CD4-positive, CD25-positive, alpha-beta regulatory T cell (primary cell): ENCODE measurements at places on chromosomes 4 and X. TPM values are rescaled to one million over a fixed set of nuclear protein-coding genes. Genes with fewer than 3 reads are reported as not detected.

PNMA5 gene
- 0.37 TPM for total RNA-seq

- no peak overlapping the region for H3K27ac ChIP-seq
- no peaks in the 10 kb centered on the region for H3K27me3 ChIP-seq
- no peaks in the 10 kb centered on the region for H3K36me3 ChIP-seq
- no peaks in the 10 kb centered on the region for H3K4me1 ChIP-seq
These were observed 13.7 kb upstream of the AREG start for GRCh38 chr4:74431113-74431826.

DNA sequence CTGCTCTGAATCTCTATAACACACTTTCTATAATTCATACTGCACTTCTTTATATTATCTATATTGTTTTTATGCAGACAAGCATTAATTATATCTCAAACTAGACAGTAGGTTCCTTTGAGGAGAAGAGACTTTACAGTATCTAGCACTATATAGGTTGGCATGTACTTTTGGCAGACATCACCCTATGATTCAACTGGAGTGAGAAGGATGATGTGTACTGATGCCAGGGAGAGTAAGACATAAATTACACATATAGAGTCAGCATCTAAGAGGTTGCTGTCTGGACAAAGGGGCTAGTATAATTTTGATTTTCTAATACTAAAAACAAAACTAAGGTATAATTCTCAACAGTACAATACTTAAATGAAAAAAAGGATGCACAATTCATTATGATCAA is 5.1 kb upstream of the RBM41 start:
- no peak for DNase-seq
- no peak overlapping the region for H3K27ac ChIP-seq
- H3K4me1 ChIP-seq = no peaks in the 10 kb centered on the region
- no peaks in the 10 kb centered on the region for H3K36me3 ChIP-seq
- H3K4me3 ChIP-seq = no peak overlapping the region
- H3K27me3 ChIP-seq = no peaks in the 10 kb centered on the region

DNA sequence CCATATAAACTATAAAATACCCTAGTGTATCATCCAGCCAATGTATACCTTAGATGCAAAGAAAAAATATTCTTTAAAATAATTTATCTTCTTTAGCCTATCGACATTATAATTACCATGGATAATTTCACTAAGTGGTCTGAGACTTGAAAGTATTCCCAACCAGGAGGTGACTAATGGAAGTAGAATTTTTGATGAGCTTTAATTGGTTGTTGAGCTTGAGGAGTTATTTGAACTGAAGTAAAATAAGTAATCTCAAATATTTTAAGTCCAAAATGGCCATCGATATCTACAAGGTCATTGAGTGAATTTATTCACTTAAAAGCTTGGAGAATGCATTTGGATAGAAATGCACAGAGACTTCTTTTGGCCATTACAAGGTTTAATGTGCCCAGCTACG is 436.2 kb downstream of the TLL1 start:
- DNase-seq = no peak
- H3K36me3 ChIP-seq = no peaks in the 10 kb centered on the region
- H3K27me3 ChIP-seq = no peaks in the 10 kb centered on the region

DNA sequence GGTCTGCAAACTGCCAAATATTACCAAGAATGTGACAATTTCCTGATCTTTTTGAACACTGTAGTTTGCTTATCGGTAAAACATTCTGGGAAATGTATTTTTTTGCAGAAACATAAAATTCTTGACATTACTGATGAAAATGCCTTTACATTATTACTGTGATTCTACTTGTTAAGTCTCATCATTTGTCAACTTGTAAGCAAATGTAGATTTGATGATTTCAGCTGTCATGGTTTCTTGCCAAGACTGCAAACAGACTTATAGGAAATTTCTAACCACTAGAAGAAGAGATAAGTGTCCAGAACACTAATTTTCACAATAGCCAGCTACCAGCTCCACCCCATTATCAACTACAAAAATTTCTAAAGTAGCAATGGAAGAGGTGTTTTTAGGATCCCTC is 560.4 kb downstream of the STPG2 start:
- no peaks in the 10 kb centered on the region for H3K4me1 ChIP-seq
- H3K27me3 ChIP-seq = no peaks in the 10 kb centered on the region
- H3K4me3 ChIP-seq = no peak overlapping the region
- no peaks in the 10 kb centered on the region for H3K36me3 ChIP-seq
- H3K27ac ChIP-seq = no peak overlapping the region

GRCh38 chr4:101019941-101020401 is 327.4 kb downstream of the PPP3CA start:
- peaks cover 55% of the 10 kb centered on the region for H3K4me1 ChIP-seq
- H3K36me3 ChIP-seq = no peaks in the 10 kb centered on the region
- peak overlapping the region; percentile 80 for H3K4me3 ChIP-seq
- peak; percentile 89 for DNase-seq
- H3K27me3 ChIP-seq = no peaks in the 10 kb centered on the region
